ENCODE measurements at places on chromosomes 16 and 17. TPM values are rescaled to one million over a fixed set of nuclear protein-coding genes. Genes with fewer than 3 reads are reported as not detected.

CHST4 gene
- total RNA-seq: 2.4 TPM

EME2 gene
- 32.4 TPM for total RNA-seq

CDRT15L2 gene
- not detected for total RNA-seq

SLC12A3 gene
- 0.26 TPM for total RNA-seq

CES3 gene
- total RNA-seq: 9.1 TPM

HASPIN gene
- 26.8 TPM for total RNA-seq

STAC2 gene
- total RNA-seq: 0.17 TPM

SGCA gene
- total RNA-seq: not detected

PLD6 gene
- 4.1 TPM for total RNA-seq

STH gene
- not detected for total RNA-seq

ZNF469 gene
- total RNA-seq: 16.1 TPM

TMC7 gene
- 4.4 TPM for total RNA-seq

KRTAP3-1 gene
- total RNA-seq: not detected

C16orf74 gene
- total RNA-seq: 44.3 TPM

CLTC gene
- total RNA-seq: 164 TPM

SMARCE1 gene
- 90.8 TPM for total RNA-seq

KIF2B gene
- not detected for total RNA-seq

SMIM22 gene
- 134 TPM for total RNA-seq

TP53TG3B gene
- total RNA-seq: not detected

CLDN6 gene
- 0.26 TPM for total RNA-seq

TNFSF13 gene
- 46.4 TPM for total RNA-seq

TBC1D3I gene
- 0.81 TPM for total RNA-seq

RNF167 gene
- total RNA-seq: 122 TPM

EPX gene
- total RNA-seq: not detected

OTOP2 gene
- total RNA-seq: not detected

GP1BA gene
- total RNA-seq: not detected

NLGN2 gene
- total RNA-seq: 86.3 TPM

P3H4 gene
- total RNA-seq: 26.8 TPM

TBC1D3K gene
- total RNA-seq: not detected

KRT13 gene
- total RNA-seq: 1,548 TPM

FGF11 gene
- 15.2 TPM for total RNA-seq

OXLD1 gene
- total RNA-seq: 40.2 TPM

CIBAR2 gene
- not detected for total RNA-seq

KPNA2 gene
- total RNA-seq: 175 TPM

ADAMTS18 gene
- not detected for total RNA-seq

GINS2 gene
- 18.4 TPM for total RNA-seq

BCO1 gene
- total RNA-seq: 1.4 TPM

GNGT2 gene
- total RNA-seq: 7.4 TPM

ANKRD13B gene
- 43.2 TPM for total RNA-seq

DGKE gene
- 11.0 TPM for total RNA-seq

RHBDF1 gene
- total RNA-seq: 62.9 TPM

MYH8 gene
- not detected for total RNA-seq

Measured in PC-9 (cell line).